COR-L47 (cell line): ENCODE measurements at places on chromosomes 7 and 10.

DNA sequence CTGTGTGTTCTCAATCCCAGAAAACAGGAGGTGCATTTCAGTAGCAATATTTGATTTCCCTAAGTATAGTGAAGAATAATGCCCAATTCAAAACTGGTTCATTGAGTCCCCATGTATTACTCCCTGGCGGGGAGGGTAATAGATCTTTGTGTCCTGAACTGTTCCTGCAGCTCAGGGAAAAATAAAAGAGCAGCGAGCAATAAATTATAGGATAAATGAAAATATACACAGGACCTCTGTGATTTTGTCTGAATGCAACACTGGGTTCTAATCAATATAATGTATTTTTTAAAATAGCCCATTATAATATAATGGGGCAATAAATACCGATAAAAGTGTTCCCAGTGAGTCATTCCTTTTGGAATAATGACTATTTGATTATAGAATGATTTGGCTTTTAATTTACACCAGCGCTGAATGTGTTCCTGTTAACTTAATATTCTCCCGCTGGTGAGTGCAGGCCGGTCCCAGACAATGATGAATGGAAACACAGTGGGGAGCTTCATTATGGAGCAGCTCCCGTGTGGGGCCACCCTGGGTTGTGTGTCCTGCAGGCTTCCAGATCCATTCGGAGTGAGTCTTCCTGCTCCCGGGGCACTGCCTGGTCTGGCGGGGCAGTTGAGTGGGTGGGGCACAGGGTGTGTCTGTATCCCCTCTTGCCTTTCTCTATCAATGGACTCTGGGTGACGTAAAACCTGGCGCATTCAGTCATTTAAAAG lies 263.1 kb downstream of the ACTR3B start:
- peak; percentile 37 for DNase-seq

GRCh38 chr10:130137090-130137448 lies 878 bp downstream of the GLRX3 start:
- no peak for DNase-seq

- no peak for DNase-seq
These were observed 50.8 kb downstream of the SUFU start for GRCh38 chr10:102554531-102554930.

DNA sequence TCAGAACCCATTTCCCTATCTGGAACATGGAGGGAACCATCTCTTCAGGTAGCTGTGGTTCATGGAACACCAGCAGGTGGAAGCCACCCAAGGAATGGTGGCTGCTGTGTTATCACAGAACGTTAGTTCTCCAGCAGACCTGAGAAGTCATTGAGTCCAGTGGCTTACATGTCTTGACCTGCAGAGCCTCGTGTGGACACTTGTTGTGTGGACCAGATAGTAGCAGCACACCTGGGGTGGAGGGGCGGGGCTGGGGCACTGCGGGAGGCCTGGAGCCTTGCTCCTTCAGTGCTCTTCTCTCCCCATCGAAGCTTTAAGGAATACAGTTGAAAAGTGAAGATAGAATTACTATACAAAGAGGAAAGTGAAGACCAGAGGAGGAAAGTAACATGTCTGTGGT lies 42.4 kb downstream of the VWA2 start:
- DNase-seq = no peak

GRCh38 chr7:157691586-157692459 lies 355.0 kb downstream of the DNAJB6 start:
- no peak for DNase-seq

DNA sequence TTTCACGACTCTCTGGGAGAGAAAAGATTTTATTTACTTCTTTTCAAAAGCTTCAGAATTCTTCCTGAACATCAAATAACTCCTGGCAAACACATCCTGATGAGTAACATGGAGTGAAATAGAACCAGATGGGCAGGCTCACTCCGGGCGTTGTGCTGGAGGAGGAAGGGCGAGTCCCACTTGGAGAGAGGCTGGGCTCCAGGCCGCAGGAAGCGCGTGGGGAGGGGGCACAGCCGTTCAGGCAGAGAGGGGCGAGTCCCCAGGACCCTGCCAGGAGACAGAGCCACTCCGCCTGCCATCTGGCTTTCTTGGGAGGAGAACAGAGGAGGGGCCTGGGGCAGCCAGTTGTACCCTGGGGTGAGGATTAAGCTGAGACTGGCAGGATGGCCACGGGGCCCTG lies 265.9 kb upstream of the ZMIZ1 start:
- no peak for DNase-seq

DNA sequence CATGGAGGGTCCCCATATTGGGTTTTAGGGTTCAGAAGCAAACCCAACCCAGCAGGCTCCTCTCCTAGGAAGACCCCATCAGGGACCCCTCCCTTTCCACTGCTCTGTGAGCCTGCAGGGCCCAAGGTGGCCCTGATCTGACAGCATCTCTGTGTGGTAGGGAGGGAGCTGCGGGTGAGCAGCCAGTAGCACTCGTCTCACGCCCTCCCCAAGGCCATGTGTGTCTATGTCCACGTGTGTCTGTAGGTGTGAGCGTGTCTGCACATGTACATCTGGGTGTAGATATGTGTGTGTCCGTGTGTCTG lies 103.5 kb upstream of the FAM20C start:
- DNase-seq = no peak

- no peak for DNase-seq
These were observed 33.4 kb downstream of the PRPS1L1 start for GRCh38 chr7:17994079-17994850.

GRCh38 chr7:23026164-23026563 lies 12.2 kb upstream of the HYCC1 start:
- no peak for DNase-seq

GRCh38 chr7:98196706-98197605 lies 14.3 kb upstream of the BHLHA15 start:
- DNase-seq = no peak

DNA sequence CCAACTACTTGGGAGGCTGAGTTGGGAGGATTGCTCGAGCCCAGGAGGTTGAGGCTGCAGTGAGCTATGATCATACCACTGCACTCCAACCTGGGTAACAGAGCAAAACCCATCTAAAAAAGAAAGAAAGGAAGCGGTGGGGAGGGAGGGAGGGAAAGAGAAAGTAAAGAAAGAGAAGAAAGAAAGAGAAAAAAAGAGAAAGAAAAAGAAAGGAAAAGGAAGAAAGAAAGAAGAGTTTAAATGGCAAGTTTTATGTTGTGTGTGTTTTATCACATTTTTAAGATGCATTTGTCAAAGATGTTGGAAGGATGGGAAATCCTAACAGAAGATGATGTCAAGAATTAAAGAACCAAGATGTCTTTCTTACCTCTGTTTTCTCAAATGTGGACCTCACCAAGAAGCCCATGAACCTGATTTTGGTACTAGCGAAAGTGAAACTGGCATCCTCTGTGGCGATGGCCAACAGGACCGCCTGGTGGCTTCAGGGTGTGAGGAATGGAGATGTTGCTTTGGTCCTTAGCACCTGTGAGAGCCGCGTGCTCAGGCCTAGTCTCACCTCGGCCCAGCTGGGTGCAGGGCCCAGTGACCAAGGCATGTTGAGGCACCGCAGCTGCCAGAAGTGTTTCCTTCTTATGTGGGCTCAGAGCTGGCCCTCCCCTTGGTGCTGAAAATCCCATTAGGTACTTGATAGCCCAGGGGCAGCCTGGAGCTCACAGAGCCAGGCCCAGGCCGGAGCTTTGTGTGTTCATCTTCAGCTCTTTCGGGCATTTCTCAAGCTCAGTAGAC lies 9.8 kb downstream of the UCMA start:
- no peak for DNase-seq

GRCh38 chr7:67786021-67786420 lies 789.4 kb downstream of the TYW1 start:
- DNase-seq = no peak

DNA sequence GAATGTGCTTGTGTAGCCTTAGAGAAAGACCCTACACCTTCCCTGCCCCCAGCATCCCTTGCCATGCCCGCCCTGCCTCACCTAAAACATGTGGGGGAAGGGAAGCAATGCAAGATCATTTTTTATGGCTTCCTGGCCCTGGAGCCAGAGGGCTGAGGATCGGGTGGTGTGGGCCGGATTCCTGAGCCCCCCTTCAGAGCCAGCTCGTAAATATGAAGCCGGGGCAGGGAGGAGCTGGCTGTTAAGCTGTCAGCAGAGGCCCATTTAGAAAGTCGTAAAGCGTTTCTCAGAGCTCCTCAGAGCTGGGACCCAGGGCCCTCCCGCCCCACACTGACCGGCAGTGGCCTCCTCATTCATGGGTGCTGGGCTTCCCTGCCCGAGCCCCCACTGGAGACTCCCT lies 23.9 kb downstream of the UNC5B start:
- DNase-seq = no peak

GRCh38 chr7:100401811-100402210 lies 26.7 kb downstream of the ZCWPW1 start:
- no peak for DNase-seq

DNA sequence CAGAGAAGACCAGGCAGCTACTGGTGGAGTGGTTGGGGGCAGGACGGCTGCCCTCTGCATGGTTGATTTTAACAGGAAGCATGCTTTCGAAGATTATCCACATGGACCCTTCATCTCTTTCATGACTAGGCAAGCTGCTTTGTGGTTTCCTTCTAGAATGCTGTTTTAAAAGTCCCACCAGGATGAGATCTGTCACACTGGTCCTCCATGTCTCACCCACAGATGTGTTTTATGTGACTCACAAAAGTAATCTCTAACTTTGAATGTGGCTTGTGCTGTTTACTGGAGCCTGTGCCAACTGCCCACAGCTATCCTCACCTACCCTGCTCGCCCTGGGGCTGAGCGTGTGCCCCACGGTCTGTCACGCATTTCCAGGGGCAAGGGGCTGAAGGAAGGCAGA lies 188.8 kb downstream of the GFRA1 start:
- no peak for DNase-seq

- no peak for DNase-seq
These were observed 10.1 kb upstream of the LAT2 start for GRCh38 chr7:74199551-74200355.

DNA sequence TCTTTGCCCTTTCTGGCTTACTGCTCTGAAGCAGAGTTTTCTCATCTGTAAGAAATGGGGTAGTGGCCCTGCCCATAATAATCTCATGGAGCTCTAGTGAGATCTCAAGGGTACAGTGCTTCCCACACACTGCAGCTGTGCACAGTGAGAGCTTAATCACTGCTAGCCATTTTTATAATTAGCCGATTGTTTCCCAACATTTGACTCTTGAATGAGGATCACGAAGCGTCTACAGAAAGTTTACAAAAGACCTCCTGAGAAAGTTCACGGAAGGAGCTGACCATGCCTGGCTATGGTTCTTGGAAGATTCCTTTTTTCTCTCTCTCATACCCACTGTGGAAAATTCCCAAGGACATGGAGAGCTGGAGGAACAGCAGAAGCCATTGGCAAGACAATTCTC lies 70.4 kb downstream of the FAM171A1 start:
- DNase-seq = no peak

GRCh38 chr7:155908385-155908784 lies 96.1 kb upstream of the SHH start:
- no peak for DNase-seq

DNA sequence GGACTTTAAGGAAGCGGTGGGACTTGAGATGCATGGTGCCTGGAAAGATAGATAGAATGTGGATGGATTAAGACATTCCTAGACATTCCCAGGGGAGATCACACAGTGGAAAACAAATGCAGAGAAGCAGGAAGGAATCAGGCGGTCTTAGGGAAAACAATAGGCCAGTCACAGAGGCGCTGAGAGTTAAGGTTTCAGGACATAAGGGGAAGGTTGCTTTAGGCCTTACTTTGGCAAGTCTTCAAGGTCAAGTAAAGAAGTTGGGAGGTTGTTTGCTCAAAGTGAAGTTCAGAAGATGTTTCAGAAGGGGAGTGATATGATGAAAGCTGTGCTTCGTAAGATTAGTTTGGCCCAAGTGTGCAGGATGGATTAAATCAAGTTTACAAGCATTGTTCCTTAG lies 109.4 kb downstream of the SUGCT start:
- DNase-seq = no peak

DNA sequence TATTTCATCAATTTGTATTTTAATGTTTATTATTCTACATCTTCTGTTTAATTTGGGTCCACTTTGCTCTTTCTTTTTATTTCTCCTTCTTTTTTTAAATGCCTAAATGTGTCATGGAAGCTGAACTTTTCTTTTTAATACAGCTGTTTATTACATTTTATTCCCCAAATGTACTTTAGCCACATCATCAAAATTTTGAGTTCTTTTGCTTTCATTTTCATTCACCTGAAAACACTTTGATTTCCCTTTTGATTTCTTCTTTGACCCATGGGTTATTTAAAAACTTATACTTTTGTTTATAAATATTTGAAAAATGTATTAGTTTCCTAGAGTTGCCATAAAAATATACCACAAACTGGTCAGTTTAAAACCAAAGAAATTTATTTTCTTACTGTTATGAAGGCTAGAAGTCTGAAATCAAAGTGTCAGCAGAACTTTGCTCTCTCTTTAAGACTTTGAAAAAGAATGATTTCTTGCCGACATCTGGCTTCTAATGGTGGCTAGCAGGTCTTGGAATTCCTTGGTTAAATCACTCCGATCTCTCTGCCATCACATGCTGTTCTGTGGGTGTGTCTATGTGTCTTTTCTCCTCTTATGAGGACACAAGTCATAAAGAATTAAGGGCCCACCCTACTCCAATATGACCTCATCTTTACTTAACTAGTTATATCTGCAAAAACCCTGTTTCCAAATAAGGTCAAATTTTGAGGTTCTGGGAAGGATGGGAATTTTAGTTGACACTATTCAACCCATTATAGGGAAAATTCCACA lies 225.5 kb downstream of the ANKRD7 start:
- no peak for DNase-seq

- no peak for DNase-seq
These were observed 52.6 kb downstream of the FAM53B start for GRCh38 chr10:124691421-124692099.

GRCh38 chr7:123635551-123636359 lies 19.9 kb upstream of the LMOD2 start:
- peak; percentile 34 for DNase-seq

- DNase-seq = no peak
These were observed 157.3 kb downstream of the SND1 start for GRCh38 chr7:127809261-127809702.

DNA sequence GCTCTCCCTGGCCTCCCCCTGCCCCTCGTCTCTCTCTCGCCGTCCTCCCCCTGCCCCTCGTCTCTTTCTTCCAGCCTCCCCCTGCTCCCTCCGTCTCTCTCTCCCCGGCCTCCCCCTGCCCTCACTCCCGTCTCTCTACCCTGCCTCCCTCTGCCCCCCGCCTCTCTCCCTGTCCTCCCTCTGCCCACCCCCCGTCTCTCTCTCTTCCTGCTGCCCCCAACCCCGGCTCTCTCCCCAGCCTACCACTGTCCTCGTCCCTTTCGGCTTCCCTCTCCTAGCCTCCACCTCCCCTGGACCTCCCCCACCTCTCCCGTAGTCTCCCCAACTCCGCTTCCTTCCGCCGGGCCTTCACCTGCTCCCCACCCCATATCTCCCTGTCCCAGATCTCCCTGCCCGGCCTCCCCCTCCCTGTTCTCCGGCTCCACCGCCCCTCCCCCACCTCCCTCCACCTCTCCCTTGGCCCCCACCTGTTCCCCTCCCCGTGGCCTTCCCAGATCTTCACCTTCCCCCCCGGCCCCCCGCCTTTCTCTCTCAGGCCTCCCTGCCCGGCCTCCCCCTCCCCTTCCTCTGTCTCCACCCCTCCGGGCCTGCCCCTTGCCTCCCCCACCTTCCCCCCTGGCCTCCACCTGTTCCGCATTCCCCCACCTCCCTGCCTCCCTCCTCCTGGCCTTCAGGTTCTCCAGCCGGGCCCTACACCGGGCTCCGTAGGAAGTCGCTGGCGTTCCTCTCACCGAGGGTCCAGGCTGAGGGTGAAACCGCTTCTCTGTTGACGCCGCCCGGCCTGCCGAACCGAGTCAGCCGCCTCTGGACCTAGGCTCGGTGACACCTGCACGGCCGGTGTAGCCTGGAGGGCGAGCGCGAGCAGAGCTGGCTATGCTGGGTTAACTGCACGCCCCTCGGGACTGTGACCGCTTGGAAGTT lies 1.2 kb downstream of the GET4 start:
- DNase-seq = no peak

- DNase-seq = no peak
These were observed 72.1 kb downstream of the VOPP1 start for GRCh38 chr7:55500117-55500756.
